Fibroblast of mammary gland (primary cell): ENCODE measurements at places on chromosomes 7 and 10.

DNA sequence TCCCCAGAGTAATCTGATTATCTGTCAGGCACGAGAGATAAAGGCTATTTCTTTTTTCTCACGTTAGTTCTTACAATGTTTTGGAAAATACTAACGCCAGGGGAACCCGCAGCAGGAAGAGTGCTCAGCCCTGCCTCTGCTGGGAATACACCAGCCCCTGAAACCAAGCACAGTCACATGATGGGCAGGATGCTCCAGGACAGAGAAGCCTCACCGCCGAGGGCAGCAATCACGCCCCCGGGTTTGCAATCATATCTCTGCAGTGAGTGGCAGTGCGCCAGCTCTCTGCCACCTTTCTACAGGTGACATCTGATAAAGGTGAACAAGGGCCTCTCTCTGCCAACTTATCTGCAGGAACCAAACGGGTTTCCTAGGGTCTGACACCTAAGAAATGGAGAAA is 39.8 kb downstream of the BRI3 start:
- DNase-seq = no peak

DNA sequence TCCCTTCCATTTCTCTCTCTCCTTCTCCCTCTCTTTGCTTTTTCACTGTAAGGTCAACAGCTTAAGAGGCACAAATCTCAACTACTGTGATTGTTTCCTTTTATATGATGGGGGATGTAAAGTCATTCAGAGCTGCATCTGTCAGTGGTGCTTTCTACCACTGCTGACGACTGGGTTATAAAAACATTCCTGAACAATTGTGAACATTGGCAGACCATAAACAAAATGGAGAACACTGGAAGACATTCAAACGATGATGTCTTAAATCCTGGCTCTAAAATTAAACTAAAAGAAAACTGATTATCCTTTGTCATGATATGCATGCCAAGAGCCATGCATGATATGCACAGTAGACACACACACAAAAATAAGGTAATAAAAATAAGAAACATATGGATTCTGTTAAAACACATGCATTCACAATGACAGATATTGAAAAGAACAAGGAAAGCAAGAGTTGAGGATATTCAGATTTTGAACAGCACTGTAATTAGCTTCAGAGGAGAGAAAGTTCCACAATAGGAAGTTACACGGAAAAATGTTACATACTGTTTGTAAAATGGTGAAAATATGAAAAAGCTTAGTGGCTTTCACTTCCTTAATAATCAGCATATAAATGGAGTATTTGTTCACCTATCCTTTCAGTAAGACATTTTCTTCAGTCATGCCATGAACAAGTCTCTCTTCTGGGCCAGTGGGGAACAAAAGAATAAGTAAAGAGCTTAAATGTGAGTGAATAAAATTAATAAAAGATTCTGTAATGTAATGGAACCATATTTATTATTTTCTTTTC is 89.2 kb downstream of the RNLS start:
- peak; percentile 89 for DNase-seq

GRCh38 chr7:85104432-85105205 is 82.2 kb downstream of the SEMA3D start:
- DNase-seq = peak; percentile 73

DNA sequence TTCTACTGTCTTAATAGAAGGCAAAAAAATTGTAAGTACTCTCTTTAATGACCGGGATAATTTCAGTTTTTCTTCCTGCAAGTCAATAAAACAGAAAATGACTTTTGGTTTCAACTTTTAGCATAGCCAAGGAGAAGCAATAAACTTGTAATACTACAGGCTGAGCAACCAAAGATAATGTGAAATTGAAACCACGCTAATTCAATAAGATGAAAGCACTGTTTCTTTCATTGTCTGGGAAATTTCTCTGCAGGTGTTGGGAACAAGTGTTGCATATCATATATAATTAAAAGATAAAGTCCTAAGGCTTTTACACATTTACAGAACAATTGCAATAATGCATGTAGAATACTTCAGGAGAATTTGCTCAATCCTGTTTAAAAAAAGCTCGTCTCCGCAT is 462.3 kb downstream of the PAXIP1 start:
- no peak for DNase-seq

- DNase-seq = no peak
These were observed 488.3 kb upstream of the ADARB2 start for GRCh38 chr10:2225609-2226008.

DNA sequence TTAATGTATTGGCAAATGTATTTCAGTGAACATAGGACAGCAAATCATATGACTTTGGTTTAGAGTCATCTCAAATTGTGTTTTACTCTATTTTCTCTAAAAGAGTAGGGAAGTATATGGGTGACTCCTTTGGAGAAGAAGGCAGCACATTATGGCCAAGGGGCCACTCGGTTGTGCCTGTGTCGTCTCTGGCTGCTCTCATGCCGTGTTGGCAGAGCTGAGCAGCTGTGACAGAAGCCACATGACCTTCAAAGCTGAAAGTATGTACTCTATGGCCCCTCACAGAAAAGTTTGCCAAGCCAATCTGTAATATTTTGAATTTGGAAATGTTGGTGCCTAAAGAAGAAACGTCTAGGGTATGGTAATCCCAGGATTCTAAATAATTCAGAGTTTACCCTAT is 47.5 kb downstream of the TASOR2 start:
- DNase-seq = no peak

- DNase-seq = peak; percentile 85
These were observed 17.0 kb downstream of the ADRA2A start for GRCh38 chr10:111093741-111094380.

DNA sequence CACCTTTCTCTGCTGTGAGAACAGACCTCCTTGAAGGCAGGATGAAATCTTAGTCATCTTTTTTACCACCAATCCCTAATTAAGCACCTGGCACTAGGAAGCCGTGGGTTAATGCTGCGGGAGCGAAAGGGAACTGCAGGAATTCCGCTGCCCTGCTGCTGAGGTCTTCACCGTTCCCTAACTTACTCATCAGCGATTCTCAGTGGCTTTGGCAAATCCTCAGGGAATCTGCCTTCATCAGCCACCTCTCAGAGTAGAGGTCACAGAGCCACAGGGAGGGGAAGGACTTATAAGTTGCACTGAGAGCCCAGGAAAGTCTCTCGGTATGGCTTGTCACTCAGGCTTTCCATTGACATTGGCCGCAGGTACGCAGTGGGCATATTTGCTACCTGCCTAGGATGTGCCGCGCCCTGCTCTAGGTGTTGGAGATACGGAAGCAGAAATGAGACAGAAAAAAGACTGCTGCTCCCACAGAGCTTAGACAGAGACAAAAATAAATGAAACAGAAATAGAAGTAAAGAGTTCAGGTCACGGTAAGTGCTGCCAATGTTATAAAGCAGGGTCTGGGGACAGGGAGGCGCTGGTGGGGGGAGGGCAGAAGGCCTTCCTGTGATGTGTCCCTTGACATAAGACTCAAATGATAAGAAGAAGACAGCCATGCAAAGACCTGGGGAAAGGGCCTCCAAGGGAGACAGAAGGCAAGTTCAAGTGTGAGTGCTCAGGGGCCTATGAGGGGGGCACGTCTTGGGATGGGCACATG is 72.6 kb upstream of the OPALIN start:
- no peak for DNase-seq

GRCh38 chr10:61301575-61301974 is 151.6 kb downstream of the TMEM26 start:
- no peak for DNase-seq

- no peak for DNase-seq
These were observed 97.8 kb upstream of the PPIF start for GRCh38 chr10:79249186-79250121.

DNA sequence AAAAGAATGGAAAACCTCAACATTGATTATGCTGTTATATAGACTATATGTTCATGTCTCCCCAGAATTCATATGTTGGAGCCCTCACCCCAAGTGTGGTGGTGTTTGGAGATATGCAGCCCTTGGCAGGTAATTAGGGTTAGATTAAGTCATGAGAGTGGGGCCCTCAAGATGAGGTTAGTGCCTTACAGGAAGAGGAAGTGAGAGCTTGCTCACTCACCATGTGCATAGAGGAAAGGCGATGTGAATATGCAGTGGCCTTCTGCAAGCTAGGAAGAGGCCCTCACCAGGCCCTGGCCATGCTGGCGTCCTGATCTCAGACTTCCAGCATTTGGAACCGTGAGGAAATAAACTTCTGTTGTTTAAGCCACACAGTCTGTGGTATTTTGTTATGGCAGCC is 14.8 kb downstream of the ZNF33A start:
- DNase-seq = no peak

DNA sequence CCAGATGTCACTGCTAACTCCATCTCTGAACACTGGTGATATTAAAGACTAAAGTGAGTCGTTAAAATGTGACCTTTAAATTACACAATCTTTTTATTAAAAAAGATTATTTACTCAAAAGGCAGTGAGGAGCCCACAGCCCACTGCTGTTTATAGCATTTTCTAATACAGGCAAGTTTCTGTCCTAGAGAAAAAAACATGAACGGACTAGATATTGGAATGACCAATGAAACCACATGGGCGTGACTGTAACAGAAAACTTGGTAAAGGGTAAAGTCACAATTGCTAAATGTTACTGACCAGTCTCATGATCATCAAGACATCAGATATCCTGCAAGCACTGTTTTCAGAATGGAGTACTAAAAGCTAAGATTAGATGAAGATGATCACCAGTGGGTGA is 78.7 kb downstream of the FEZF1 start:
- DNase-seq = no peak

DNA sequence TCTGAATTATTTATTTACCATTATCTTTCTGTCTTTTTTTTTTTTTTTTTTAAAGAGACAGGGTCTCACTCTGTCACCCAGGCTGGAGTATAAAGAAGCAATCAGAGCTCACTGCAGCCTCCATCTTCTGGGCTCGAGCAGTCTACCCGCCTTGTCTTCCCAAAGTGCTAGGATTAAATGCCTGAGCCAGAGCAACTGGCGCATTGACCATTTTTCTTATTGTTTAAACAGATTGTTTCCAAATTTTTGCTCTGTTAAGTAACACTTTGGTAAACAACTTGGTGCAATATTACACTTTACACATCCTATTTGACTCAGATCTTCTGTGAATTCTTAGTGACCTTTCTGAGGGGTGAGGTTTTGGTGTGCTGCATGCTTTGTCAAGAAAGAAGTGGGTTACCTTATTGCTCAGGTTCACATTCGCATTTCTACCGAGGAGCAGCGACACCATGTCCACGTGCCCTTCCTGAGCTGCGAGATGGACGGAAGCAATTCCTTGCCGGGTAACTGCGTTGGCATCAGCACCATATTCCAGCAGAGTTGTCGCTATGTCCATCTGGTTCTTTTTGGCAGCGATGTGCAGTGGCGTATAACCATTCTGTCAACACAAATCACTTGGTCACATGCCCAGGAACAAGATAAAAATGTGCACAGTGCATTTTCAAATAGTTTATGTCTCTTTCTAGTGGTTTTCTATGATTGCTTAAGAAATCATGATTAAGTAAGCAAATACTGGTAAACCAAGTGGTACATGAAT is 203.2 kb downstream of the ANK3 start:
- peak; percentile 16 for DNase-seq

DNA sequence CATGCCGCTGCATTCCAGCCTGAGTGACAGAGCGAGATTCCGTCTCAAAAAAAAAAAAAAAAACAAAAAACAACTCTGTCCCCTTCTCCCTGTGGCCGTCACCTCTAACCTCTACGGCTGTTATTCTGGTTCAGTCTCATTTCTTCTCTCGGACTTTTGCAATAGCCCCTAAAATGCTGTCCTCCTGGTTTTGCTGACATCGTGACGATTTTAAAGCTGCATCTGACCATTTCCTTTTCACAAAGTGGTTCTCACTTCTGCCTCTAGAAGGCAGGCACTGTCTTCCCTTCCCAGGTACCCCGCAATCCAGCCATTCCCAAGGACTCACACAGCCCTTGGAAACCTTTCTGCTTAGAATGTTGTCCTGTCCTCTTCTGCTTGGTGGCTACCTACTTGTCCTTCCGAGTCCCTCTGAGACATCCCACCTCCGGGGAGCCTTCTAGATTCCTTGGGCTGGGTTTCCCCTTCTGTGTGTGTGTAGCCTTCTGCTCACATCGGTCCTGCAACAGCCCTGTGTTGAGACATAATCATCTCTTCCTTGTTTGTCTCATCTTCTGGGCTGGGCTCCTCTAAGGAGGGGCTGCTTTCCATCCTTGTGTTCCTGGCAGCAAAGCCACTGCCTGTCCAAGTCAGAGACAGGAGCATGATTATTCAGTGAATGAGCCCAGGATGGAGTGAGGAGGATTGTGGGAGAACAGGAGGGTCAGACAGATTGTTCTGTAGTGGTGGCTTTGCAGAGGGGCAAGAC is 83.1 kb downstream of the GRK5 start:
- peak; percentile 12 for DNase-seq

DNA sequence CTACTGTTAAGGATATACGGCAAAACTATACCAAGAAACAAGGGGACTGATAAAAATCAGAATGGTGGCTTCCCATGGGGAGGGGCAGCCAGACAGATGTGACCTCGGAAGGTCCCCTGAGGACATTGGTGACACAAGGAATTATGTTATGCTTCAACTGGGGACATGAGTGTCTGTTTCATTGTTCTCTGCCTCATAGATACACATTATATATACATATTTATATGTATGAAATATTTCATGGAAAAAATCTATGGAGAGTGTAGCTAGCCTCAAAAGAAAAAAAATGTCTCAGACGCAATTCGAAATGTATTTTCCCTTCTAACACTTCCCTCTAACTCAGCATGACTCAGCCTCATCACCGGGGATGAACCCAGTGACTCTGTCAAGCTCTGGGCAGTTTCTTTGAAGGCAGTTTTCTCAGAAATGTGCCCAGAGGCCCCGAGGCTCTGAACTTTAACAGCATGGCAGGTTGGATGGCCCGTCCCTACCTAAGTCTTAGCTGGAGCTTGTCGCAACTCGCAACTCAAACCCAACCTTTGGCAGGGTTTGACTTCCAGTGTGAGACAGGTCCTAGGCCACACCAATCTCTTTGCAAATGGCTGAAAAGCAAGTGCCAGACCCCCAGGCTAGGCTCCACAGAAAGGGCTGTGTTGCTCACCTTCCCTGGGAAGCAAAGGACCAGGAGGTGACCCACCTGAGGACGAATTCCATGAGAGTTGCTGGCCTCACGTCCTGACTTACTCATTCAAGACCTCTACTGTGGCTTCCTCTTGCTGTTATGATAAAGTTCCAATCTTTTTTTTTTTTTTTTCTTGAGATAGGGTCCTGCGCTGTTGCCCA is 86.9 kb downstream of the CARD11 start:
- DNase-seq = peak; percentile 66

- DNase-seq = peak; percentile 8
These were observed 1.2 kb downstream of the AHCYL2 start for GRCh38 chr7:129225931-129226572.

GRCh38 chr10:77638321-77639101 is 903 bp upstream of the KCNMA1 start:
- no peak for DNase-seq
